Activated CD4-positive, alpha-beta T cell treated with anti-CD3 and anti-CD28 coated beads, Interleukin-2, amount 10 ng/mL, durations not matched to agents 24 days and 14 days (primary cell): ENCODE measurements at places on chromosomes 7 and 10. TPM values are rescaled to one million over a fixed set of nuclear protein-coding genes. Genes with fewer than 3 reads are reported as not detected.

DNA sequence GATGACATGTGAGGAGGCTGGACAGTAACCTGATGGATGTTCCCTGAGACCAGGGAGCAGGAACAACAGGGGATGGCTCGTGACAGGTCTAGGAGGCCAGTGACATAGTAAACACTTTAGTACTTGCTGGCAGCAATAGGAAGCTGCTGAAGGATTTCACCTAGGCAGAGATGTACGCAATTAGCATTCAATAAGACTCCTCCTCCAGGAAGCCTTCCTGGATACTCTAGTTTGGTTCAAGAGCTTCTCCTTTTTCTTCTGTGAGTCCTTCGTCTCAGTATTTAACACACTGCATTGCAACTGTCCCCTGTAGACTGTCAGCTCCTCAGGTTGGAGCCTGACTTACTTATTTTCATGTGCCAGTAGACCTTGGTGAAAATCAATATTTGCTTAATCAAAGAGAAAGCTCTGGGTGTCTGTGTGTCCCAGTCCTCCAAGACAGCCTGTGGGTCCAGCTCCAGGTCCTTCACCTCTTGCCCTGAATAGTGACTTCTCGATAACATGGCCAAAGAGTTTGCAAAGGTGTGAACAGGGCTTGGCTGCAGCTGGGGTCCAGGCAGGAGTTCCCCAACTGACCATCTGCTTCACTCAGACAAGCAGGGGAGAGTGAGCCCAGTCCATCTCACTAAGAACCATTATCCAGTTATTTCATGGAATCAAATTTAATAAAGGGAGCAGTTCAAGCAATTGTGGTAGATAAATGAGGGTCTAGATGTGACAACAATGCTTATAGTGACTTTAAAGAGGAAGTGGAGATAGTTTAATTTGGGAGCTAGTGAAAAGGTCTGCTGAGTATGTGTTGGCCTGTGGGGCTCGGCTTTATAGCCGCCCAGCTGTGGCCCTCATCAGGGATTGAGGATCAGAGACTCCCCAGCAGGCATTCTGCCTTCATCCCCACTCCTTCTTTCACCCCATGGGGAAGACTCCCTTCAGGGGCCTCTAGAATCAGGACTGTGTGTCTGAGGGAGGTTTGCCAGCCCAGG lies 9.4 kb downstream of the TMEM273 start:
- peak; percentile 54 for DNase-seq

DNA sequence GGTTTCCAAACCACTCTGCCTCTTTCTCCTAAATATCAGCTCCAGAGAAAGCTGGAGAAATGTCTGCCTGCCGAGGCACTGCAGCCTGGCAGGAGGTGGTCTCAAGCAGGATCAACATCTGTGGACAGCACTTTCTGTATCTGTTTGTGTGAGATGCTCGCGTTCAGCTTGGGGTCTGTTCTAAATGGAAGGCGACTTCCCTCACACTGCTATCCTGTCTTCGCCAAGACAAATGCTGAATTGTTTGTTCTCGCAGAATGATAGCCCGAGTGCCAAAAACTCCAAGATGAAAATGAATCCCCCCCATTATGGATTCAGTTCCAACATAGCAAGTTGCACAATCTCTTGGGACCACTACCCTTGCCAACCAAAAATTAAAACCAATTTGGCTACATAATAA lies 72.2 kb upstream of the PALS2 start:
- DNase-seq: no peak

GRCh38 chr7:32163896-32164295 lies 93.7 kb upstream of the PDE1C start:
- no peak for DNase-seq

- DNase-seq: no peak
Measured at GRCh38 chr7:121084748-121085336, 96.3 kb downstream of the CPED1 start.

- DNase-seq: no peak
Measured at GRCh38 chr7:41116817-41117216, 586.1 kb downstream of the INHBA start.

DNA sequence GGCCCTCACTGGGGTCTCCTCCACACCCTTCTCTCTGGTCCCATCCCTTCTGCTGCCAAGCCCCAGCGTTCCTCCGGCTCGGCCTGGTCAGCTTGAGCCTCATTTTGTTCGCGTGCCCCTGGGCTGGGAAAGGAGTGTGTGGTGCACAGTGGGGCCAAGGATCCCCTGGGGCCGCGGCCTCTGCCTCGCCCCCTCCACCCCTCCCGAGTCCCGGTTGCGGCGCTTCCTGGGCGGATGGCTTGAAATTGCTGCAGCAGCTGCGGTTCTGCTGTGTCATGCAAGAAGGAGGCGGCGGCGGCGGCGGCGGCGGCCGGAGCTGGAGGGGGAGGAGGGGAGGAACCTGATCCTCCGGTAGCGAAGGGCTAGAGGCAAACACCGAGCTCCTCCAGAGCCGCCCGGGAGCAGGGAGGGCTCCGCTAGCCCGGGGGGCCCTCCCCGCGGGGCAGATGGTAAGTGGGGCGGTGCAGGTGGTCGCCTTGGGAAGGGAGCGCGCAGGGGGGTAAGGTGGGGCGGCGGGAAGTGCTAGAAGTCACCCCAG lies 217.8 kb upstream of the MKLN1 start:
- DNase-seq: peak; percentile 93

GRCh38 chr7:44894888-44895580 lies 9.7 kb upstream of the PURB start:
- DNase-seq: no peak

DNA sequence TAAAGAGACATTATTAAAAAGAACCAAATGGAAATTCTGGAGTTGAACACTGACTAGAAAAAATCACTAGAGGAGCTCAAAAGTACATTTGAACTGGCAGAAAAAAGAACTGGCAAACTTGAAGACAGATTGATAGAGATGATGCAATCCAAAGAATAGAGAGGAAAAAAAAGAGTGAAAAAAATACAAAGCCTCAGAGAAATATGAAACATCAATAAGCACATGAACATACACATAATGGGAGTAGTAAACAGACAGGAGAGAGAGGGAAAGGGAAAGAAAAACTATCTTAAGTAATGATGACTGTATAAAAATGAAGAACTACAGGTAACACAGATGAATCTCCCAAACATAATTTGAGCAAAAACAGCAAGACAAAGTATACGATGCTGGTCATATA lies 61.1 kb downstream of the CNOT4 start:
- no peak for DNase-seq

GRCh38 chr10:86960003-86960862 lies 1.8 kb downstream of the SNCG start:
- peak; percentile 82 for DNase-seq

- no peak for DNase-seq
Measured at GRCh38 chr10:77571490-77571889, 66.1 kb downstream of the KCNMA1 start.

- DNase-seq: no peak
Measured at GRCh38 chr7:37393476-37393875, 55.2 kb downstream of the ELMO1 start.

- no peak for DNase-seq
Measured at GRCh38 chr7:149733924-149734790, 39.2 kb downstream of the ZNF467 start.

- DNase-seq: no peak
Measured at GRCh38 chr7:38224392-38224791, 46.3 kb downstream of the STARD3NL start.

DNA sequence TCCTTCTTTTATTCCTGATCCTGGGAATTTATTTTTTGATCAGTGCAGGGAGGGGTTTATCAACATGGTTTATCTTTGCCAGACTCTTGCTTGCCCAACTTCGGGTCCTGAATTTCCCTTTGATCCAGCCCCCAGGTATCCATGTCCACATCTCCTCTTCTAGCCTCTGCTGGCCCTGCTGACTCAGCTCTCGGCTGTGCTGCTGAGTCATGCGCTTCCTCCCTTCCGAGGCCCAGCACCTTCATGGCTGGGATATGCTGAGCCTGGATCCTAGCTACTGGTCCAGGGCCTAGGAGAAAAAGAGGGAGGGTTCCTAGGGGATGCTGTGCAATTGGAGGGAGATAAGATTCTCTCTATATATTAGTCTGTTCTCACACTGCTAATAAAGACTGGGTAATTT lies 380.7 kb upstream of the SHH start:
- DNase-seq: no peak

DNA sequence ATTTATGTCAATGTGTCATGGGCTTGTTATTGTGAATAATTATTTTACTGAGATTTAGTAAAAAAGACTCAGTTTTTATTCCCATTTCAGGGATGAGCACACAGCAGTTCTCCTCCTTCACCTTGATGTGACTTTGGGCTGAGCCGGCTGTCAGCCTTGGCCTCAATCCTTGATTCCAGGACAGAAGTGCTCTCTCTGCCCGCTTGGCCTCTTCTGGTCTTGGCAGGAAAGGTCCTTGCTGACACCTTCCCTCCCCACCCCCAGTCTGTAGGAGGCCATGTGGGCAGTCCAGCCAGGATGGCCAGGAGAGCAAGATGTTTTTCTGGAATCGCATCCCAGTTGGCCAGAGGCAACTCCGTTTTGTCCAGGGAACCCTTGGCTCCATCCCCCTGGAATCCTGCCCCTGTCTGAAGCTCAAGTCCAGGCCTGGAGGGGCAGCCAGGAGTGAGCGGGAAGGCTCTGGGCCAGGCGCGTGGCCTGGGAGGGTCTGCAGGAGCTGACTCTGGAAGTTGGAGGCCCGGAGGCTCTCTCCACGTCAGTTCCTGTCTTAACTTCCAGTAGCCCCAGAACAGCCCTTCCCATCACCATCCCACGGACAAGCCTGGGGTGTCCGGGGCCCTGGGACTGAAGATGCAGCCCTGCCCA lies 100.9 kb downstream of the PDGFA start:
- no peak for DNase-seq

DNA sequence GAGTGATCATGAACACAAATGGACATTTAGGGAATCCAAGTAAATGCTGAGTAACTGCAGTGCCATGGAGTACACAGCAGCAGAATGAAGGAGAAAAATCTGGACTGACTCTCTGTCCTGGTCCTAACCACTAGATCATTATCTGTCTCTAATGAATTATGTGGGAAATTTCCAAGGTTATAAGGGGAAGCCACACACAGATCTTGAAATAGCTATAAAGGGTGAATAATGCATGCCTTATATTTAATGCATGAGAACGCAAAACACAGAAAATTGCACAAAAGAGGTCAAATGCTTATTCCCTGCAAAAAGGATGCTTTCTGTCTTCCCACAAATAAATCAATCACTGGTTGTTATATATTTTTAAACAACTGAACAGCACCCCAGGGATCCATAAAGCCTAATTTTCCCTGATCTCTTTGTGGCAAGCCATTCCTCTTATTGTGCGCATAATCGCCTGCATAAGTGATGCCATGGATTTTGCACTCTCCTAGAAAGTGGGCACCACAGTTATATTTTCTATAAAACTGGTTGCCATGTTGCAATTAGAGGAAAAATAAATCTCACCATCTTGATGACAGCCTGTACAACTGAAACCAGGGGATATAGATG lies 201.8 kb downstream of the XPNPEP1 start:
- no peak for DNase-seq

GRCh38 chr7:18213652-18214051 lies 186.0 kb upstream of the PRPS1L1 start:
- no peak for DNase-seq

GRCh38 chr7:136868496-136869000 lies at the start of gene CHRM2:
Gene CHRM2 (plus strand): TSS chr7:136868652. CDS start chr7:137014866, 146,214 bp downstream.
- DNase-seq: no peak

DNA sequence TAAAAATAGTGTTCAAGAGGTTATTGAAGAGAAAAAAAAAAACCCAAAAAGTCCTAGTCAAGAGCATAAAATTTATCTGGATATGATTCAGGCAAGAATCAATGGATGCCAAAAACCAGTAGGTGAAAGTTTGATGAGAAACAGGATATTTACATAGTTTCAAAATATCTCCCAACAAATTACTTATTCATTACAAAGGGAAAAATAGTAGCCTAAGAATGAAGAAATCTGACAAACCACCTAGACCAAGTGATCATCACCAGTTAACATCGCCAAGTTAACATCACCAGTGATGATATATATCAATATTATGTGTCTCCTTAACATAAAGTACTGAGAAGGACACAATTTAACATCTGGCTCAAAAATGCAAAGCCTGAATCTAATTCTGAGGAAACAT lies 85.2 kb downstream of the RNLS start:
- no peak for DNase-seq

DNA sequence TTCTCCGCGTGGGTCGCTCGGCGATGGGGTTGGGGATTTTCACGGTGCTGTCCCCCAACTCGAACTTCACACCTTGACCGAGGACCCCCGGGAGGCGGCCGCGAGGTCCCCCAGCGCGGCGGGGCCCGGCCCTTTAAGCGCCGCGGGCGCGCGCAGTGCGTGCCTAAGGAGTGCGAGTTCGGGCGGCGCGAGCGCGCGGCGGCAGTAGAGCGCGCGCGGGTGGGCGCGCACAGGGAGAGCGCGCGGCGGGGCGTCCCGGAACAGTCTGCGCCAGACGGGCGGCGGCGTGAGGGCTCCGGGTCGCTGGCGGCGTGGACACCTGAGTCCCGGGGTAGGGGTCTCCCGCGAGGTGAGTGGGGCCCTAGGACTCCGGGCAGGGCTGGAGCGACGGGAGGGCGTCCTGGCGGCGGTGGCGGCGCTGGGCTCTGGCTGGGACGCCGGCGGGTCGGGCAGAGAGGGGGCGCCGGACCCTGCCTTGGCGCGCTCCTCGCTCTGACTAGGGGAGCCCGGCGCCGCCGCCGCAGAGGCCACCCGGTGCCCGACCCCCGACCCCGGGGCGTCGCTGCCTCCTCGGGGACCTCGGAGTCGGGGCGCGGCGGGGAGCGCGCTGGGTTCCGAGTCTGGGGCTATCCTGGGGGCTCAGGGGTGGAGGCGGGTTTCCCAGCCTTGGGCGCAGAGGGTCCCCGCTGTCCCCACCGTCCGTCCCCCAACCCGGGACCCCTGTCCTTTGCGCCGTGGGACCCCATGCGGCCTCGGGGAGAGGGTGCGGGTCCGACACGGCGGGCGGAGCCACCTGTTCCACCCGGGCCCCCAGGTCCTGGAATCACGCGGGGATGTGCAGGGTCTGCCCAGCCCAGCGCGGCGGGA lies at the start of gene PROSER2:
PROSER2 (plus strand) TSS at position 235 of the 867 bp plus-strand sequence. CDS start 28,722 bp downstream, outside the sequence.
- DNase-seq: peak; percentile 79

GRCh38 chr7:85150624-85151023 lies 36.2 kb downstream of the SEMA3D start:
- DNase-seq: no peak

DNA sequence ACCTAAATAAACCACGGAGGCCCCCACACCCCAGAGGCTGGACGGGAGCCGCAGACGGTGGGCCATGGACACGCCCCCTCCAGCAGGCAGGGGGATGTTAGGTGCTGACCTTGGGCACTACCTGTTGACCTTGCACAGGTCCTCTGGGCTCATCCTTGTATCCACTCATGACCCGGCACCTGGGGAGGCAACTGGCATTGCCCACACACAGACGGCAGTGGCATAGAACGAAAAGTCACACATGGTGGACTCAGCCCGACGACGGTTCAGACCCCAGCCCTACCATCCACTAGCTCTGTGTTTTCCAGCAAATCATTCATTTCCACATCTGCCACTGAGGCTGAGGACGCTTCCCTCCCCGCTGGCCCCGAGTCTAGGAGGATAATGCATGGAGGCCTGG lies 247.7 kb upstream of the PPP2R2D start:
- no peak for DNase-seq

Gene EBF3
- not detected in 2 replicates for total RNA-seq

Gene CXCL12
- not detected in 2 replicates for total RNA-seq
